ENCODE measurements at places on chromosomes 5 and 9.

DNA sequence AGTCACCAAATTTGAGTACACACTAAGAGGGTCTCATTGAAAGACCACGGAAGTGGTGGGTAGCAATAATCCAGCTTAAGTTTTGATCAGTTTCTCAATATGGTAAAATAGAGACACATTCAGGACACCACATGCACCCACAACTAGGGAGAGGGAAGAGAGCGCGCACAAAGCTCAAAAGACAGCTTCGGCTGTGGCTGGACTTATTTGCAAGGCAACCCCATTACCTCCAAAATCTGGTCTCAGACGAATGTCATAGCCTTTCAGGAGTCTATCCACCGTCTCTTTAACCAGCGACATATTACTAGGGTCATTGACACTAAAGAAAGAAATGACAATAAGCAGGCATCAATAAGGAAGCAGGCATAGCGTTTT, 443 bp downstream of the GABRB2 start:
- no peak for DNase-seq

DNA sequence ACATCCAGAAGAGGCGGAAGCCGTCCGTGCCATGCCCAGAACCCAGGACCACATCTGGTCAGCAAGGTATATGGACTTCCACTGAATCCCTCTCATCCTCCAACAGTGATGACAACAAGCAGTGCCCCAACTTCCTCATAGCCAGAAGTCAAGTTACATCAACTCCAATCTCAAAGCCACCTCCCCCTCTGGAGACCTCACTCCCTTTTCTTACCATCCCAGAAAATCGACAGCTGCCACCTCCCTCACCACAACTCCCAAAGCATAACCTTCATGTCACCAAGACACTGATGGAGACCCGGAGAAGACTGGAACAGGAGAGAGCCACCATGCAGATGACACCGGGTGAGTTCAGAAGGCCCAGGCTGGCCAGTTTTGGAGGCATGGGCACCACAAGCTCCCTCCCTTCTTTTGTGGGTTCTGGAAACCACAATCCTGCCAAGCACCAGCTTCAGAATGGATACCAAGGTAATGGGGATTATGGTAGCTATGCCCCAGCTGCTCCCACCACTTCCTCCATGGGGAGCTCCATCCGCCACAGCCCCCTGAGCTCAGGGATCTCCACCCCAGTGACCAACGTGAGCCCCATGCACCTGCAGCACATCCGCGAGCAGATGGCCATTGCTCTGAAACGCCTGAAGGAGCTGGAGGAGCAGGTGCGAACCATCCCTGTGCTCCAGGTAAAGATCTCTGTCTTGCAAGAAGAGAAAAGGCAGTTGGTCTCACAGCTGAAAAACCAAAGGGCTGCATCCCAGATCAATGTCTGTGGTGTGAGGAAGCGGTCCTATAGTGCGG, 130.3 kb upstream of the DMRT1 start:
- DNase-seq, result no peak

DNA sequence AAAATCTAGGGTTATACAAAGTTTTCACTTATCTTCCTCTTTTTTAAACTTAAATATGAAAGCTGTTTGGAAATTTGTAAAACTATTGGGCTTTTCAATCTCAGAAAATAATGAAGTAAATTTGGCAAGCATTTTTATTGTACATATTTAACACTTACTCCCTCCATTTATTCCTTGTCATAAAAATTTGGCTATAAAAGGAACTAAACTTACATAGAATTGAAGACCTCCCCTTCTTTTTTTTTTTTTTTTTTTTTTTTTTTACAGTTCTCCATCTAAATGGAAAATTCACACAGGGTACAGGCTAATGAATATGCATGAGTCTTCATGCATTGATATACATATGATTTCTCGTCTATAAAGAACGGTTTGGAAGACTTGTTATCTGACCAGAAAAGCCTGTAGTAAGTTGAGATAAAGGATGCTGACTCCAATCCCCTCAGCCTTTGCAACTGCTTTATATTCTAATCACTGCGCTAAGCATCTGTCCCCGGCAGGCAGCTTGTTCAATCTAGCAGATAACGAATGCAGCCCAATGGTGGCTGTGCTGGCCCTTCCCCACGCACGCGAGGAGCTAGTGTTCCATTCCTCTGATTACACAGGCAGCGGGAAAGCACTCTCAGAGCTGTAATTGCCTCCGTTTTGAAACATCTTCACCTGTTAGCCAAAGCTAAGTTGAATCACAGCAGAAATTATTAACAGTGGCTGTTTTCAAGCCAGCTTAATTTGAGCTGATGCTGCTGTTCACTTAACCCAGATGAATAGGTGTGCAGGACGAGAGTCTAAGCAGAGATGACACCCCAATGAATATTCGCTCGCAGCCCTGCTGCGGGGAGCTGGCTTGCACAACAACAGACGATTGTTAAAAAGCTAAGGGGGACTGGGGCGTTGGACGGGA, 453.8 kb upstream of the ZNF608 start:
- DNase-seq, result no peak

- no peak for DNase-seq
Measured at GRCh38 chr9:131574730-131575640, 29.7 kb downstream of the PRRT1B start.

GRCh38 chr5:39671561-39671961, 246.8 kb upstream of the DAB2 start:
- no peak for DNase-seq

DNA sequence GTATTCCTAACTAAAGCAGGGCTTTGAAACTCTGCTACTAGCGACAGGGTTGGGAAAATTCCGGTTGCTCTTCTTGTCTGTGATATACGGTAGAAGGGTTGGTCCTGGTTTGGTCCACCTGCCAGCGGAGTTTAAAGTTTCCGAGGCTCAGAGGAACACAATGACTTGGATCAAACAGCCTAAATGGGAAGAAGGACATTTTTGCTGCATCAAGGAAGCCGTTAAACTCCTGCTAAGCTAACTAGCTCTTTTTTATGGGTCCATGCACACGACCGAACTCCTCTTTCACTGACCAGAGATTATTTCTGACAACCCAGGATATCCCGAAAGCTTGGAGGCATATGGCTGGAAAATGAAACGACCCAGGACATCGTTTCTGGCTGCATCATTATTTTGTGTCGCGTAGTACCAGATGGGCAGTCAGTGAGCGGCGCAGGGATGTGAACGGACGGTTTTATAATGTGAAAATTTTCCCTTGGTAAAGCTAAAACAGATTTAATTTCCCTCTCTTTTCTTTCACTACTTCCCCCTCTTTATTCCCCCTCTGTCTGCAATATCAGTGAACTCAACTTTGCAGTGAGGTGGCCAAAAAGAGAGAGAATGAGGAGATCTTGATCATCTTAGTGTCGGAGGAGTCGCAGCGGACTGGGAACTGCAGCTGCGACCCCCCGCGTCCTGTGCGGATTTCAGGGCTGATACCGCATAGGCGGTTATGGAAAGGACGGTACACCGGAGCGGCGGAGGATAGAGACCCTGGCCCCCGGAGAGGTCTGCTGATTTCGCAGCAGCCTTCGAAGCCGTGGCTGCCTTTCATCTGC, at the start of gene LURAP1L:
Gene LURAP1L (plus strand): TSS at position 160 of the 818 bp plus-strand sequence. CDS start 696 bp downstream, outside the sequence.
- DNase-seq, result no peak

- no peak for DNase-seq
Measured at GRCh38 chr9:109251080-109251775, 69.6 kb downstream of the EPB41L4B start.

- DNase-seq, result no peak
Measured at GRCh38 chr5:168875832-168876231, 296.7 kb upstream of the PANK3 start.

DNA sequence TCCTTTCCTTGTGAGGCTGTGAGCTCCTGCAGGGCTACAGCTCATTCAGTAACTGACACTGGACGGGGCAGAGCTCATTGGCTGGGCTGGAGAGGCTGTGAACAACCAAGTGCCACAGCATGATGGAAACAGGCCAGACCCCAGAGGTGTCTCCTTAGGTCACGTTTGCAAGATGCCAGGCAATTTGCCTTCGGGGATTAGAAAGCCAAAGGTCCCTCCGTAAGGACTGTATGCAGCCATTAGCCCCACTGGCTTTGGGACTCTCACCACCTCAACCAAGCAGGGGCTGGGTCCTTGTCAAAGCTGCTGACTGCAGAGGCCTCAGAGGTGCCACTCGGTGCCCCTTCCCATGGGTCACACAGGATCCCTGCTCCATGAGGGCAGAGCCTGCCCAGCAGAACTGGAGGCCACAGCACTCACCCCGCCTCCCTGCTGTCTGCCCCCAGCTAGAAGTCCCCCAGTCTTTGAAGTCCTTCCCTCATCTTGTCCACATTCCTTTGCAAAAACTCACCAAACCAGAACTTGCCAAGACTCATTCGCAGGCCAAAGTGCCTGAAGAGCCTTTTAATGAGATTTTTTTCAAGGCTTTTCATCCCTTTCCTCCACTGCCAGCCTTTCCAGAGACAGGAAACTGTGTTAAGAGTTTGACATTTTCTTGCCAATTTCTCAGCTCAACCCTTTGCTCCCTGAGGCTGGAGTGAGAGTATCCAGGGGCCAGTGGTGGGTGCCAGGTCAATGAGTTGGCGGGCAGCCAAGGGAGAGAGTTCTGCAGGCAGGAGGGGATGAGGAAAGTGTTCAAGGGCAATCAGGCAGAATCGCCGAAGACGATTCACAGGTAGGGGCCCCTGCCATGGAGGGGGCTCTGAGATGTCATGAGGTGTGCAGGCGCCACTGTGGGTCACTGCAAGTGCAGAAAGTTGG, 39.7 kb upstream of the SLC25A51 start:
- DNase-seq, result no peak

GRCh38 chr5:178107756-178108310, 5.5 kb upstream of the N4BP3 start:
- DNase-seq, result no peak

- DNase-seq, result no peak
Measured at GRCh38 chr5:146548781-146549449, 32.9 kb upstream of the GPR151 start.

DNA sequence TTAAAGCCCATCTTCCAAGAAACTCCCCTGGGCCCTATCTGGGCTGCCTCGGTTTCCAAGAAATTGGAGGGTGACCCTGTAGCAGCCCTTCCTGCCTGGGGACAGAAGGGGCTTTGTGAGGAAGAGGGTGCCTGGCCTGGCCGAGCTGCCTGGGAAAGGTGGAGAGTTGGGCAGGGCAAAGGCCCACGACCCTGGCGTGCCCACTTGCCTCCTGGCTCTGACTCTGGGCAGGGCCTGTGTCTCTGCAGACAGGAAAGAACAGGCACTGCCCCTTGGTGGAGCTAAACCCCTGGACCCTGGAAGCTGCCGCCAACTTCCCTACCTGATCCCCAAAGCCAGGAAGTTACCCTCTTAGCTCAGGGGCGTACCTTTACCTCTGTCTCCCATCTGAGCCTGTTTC, 149.3 kb downstream of the RGS3 start:
- DNase-seq, result no peak

GRCh38 chr9:134590240-134591081, 51.1 kb upstream of the COL5A1 start:
- DNase-seq, result no peak

DNA sequence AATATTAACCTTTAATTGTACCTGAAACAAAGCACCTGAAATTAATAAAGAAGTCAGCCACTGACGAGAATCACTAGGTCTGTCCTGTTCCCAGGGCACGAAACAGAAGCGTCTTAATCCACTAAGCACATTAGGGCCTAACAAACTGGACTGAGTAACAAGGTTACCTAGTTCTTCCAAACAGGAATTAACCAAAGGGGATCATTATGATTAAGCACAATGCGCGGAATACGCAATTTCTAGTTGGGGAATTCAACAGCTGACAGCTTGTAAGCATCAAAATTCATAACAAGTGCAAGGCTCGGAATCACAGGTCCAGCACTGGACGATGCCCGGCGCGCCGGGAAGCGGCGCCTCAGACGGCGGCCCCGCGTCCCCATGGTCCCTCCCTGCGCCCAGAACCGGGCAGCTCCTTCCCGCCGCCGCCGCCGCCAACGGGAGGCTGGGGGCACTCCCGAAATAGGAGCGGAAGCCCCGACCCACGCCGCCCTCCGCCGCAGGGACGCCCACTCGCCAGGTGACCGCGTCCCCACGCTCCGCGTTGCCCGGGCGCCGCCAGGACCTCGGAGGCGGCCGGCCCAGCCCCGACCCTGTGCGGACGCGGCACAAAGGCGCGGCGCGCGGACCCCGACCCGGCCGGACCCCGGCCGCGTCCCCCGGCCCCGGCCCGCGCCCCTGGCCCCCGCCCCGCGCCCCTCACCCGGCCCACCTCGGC, 898 bp downstream of the CAMSAP1 start:
- DNase-seq, result no peak

DNA sequence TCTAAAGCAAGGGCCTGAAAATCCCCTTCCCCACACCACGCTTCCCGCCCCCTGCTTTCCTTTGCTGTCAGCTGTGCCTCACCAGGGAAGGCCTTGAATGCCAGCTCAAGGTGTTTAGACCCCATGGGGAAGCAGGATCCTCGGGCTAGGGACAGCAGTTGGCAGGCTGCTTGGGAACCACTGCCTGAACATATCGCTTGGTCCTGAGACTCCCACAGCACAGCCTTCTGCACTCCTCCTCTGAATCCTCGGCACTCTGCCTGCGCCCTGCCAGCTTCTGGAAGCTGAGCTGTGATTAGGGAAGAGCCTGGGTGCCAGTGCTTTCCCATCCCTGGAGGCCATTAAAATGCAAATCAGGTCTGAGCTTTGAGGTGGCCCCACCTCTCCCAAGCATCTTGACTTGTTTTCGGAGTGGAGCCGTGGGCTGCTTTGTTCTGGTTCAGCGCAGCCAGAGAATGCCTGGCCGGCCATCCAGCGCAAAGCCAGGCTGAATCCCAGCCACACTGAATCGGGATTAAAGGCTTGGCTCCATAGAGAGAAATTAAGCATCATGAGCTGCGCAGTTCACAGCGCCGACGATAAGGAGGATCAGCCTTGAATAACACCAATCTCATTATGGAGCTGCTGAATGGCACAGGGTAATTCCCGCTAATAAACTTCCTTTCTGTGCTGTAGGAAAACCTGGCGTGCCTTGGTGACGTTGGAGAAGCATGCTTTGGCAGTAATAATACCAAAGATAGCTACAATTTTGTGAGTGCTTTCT, 40.0 kb downstream of the AMBP start:
- no peak for DNase-seq

DNA sequence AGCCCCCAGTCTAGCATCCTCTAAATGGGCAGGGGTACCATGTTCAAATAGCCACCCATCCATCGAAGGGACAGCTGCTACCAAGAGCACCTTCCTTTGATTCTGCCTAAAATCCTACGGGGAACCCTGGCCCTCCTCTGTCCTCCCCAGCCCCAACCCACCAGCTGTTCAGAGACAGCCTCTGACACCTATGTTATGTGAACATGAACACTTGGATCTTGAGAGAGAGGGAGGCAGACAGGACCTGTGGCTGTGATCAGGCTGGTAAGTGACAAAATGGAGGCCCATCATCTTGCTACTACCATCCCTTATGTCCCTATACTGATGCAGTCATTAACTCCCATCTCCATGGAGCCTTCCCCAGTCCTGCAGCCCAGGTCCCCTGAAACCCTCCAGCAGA, 8.2 kb downstream of the SLC23A1 start:
- no peak for DNase-seq

GRCh38 chr5:33049842-33050241, 338.7 kb downstream of the NPR3 start:
- no peak for DNase-seq

DNA sequence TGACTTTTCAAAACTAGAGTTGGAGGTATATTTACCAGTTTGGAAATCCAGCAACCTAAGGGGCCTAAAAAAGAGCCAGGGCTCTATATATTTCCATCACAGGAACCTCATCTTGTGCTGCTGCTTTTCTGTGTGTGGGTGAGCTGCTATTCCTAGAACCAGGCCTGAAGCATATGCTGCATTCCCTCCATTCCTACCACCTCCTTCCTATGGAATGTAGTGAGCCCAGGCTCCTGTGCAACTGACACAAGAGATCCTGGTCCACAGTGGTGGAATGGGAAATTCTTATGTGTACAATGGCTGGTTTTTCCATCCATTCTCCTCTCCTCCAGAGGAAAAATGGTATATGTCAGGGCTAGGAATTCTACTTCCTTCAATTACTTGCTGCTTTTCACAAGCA, 39.1 kb downstream of the SPEF2 start:
- no peak for DNase-seq
